ENCODE measurements at places on chromosomes 7 and 10.

- peak; percentile 42 for DNase-seq
These were observed 11.1 kb downstream of the FAM53B start for GRCh38 chr10:124732931-124733570.

DNA sequence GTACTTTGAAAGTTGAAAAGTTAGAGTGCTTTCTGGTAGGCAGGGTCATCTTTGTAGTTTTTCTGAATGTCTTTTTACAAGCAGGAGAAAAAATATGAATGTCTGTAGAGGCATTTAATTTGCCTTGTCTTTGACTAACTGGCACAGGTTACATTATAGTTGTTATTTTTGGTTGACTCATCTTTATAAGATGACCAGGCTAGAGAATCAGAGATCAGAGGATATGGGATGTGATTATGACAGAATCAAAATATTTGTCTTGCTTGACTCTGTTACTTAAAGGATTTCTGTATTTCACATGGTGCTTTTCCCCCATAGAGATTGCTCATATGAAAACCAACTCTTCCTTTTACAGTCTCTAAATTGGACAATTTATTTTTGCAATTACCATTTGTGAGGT, 2.4 kb downstream of the ZMYND11 start:
- DNase-seq, result no peak

- no peak for DNase-seq
These were observed 60.1 kb downstream of the ZNF783 start for GRCh38 chr7:149321978-149322541.

GRCh38 chr7:31788445-31788844, 101.4 kb downstream of the PPP1R17 start:
- DNase-seq, result no peak

- DNase-seq, result no peak
These were observed 167.3 kb downstream of the TNS3 start for GRCh38 chr7:47414342-47415317.

GRCh38 chr10:95499482-95499989, 61.6 kb downstream of the SORBS1 start:
- DNase-seq, result no peak

- DNase-seq, result no peak
These were observed 561.6 kb downstream of the TCERG1L start for GRCh38 chr10:130749911-130750310.

- DNase-seq, result no peak
These were observed 180.5 kb downstream of the PFKFB3 start for GRCh38 chr10:6383096-6383812.

- no peak for DNase-seq
These were observed 28.5 kb upstream of the ARMC3 start for GRCh38 chr10:22899307-22899706.

All from central memory CD4-positive, alpha-beta T cell (primary cell).